GM13977 (cell line): ENCODE measurements at places on chromosomes 7 and 10.

DNA sequence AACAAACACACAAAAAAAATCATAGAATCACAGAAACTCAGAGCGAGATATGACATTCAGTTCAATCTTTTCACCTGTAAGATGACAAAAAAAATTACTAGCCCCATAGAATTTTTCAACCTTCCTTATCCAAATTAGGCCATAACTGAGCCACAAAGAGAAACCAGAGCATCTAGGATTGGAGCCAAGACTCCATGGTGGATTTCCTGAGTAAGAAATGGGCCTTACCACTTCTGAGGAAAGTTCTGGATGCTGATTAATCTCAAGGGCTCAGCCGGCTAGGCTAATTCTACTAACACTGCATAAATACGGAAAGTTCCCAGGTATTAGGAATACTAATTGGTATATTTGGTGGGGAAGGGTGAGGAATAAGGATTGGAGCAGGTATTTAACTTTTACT is 16.8 kb downstream of the LIPM start:
- no peak for DNase-seq

- no peak for DNase-seq
Measured at GRCh38 chr7:101671371-101672356, 42.6 kb upstream of the MYL10 start.

DNA sequence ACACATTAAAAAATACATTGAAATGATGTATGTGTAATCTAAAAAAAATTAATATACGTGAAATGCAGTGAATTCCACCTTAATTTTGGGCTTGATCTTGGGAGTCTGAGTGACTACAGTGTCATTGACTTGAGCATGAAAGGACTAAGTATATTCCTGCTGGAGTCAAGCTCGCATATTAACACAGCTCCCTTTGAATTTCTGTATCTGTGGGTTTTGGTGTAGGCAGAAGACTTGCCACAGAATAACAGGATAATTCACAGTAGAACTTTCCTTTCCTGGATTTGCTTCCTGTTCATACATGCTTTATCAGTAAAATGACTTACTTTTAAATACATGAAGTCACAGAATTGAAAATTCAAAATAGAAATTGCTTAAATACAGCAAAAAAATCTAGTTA is 55.3 kb downstream of the PPP1R9A start:
- DNase-seq = no peak

GRCh38 chr7:85119934-85120333 is 66.9 kb downstream of the SEMA3D start:
- DNase-seq = no peak
